Psoas muscle (tissue), 8 donors: ENCODE measurements at places on chromosomes 12 and 14.
A peak's percentile ranks its signal among the peaks of the same experiment; 100 is the strongest.

DNA sequence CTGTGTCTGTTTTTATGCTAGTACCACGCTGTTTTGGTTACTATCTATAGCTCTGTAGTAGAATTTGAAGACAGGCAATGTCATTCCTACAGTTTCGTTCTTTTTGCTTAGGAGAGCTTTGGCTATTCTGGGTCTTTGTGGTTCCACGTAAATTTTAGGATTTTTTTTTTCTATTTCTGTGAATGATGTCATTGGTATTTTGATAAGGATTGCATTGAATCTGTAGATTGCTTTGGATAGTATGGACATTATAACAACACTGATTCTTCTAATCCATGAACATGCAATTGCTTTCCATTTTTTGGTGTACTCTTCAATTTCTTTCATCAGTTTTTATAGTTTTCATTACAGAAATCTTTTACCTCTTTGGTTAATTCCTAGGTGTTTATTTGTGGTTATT lies 345.2 kb downstream of the TMEM121 start:
- no peaks in the 10 kb centered on the region for H3K36me3 ChIP-seq
- H3K4me3 ChIP-seq = no peak overlapping the region
- H3K27ac ChIP-seq = no peak overlapping the region
- peaks cover 2% of the 10 kb centered on the region for H3K27me3 ChIP-seq
- no peaks in the 10 kb centered on the region for H3K4me1 ChIP-seq
- no peak for DNase-seq

- H3K27ac ChIP-seq = no peak overlapping the region
- no peaks in the 10 kb centered on the region for H3K36me3 ChIP-seq
- peaks cover 5% of the 10 kb centered on the region for H3K4me1 ChIP-seq
- no peak overlapping the region for H3K4me3 ChIP-seq
- peaks cover 62% of the 10 kb centered on the region for H3K27me3 ChIP-seq
- no peak for DNase-seq
Measured at GRCh38 chr12:57614178-57614947, 3.1 kb downstream of the ARHGEF25 start.

- peaks cover 13% of the 10 kb centered on the region for H3K4me1 ChIP-seq
- H3K36me3 ChIP-seq = no peaks in the 10 kb centered on the region
- DNase-seq = no peak
- H3K4me3 ChIP-seq = peak overlapping the region; percentile 100
- no peaks in the 10 kb centered on the region for H3K27me3 ChIP-seq
Measured at GRCh38 chr14:67242168-67242420, 859 bp downstream of the PALS1 start.

DNA sequence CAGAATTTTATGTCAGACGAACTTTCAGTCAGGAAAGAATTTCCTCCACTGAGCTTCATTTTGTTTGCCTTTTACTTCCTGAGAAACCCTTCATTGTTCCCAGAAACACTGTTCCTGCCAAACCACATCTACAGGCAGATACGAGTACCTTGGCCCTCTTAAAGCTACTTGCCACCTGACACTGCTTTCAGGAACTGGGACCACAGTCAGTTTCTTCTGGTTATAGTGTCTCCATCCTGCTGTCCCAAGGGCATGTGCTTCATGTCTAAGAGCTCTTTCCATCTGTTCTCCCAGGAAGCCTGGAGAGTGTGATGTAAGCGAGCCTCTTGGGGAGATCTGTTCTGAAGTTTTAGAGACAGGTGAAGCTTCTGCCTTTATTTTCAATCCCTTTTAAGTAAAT lies 161.7 kb upstream of the PLEKHA5 start:
- H3K36me3 ChIP-seq = no peaks in the 10 kb centered on the region
- H3K27ac ChIP-seq = no peak overlapping the region
- H3K4me3 ChIP-seq = no peak overlapping the region
- no peak for DNase-seq
- no peaks in the 10 kb centered on the region for H3K27me3 ChIP-seq

- no peaks in the 10 kb centered on the region for H3K4me1 ChIP-seq
- H3K4me3 ChIP-seq = no peak overlapping the region
- H3K36me3 ChIP-seq = no peaks in the 10 kb centered on the region
- H3K27ac ChIP-seq = no peak overlapping the region
- no peak for DNase-seq
Measured at GRCh38 chr12:65923228-65923627, 98.9 kb downstream of the HMGA2 start.
